ENCODE measurements at places on chromosomes 5 and 9.

DNA sequence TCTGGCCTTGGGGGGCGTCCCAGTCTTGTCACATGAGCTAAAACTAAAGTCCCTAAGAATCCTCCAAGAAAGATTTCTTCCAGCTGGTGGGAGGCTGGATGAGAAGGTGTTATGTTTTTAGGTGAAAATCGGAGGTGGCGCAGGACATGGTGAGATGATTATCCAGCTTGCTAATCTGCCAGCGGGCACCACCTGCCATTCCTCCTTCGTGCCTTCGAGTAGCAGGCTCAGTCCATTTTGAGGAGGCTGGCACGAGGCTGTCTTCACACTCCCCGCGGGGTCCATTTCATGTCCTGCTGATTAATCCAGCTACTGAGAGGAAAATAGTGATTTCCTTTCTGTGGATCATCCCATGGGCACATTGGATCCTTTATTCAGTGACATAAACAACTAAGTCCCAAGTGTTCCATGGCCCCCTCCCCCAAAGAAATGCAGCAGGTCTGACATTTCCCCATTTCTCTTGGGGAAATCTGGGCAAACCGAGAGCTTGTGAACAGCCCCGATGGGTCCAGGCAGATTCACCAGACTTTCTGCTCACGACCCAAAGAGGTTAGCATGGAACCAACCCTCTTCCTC is 38.2 kb upstream of the EXOC3 start:
- DNase-seq, result no peak

DNA sequence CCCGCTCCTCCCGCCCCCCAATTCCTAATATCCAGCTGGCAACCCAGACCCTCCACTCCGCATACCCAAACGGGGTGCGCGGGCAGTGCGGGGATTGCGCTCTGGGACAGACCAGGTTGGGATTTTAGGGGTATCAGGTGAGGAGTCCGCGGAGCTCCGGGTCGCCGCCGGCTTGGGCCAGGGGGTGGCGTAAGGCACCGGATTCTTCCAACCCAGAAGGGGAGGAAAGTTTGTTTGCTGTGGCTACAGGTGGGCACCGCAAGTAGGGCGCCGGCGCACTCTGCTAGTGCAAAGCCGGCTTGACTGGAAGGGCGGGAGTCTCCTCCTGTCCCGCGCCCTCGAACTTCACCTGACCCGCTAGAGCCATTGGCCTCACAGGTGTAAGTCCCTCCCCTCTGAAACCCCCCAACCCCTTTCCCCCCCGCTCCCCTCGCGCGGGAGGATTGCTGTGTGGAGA is 709 bp downstream of the IQGAP2 start:
- peak; percentile 47 for DNase-seq

DNA sequence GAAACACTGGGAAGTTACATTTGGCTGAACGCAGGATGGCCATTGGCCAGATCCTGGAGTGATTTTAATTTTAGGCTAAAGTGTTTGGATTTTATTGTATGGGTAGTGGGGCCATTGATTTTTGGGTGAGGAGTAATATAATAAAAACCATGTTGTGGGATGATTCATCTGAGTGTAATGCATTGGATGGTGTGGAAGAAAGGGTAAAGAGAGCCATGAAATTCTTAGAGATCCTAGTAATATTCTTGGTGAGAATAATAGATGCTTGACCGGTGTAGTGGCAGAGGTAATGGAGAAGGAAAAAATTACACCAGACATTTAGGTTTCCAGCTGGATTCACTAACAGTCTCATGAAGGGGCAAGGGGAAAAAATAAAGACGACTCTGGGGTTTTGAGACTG is 158.1 kb downstream of the NPR3 start:
- no peak for DNase-seq

DNA sequence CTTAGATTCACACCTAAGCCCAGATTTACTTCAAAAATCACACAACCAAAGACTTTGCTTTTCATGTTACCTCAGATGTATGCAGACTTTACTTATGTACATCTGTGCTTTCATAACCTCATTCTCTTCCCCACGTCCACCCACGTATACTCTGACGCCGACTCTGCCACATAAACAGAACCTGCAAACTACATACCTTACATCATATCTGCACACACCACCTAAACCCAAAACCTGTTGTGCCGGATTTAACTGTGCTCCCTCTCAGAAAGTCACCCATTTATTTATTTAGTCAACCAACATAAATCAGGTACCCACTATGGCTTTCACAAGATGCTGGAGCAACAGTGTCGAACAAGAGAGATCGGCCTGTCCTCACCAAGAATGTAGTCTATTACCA is 1.0 kb upstream of the DPYSL3 start:
- DNase-seq, result no peak

GRCh38 chr9:133633681-133634080 is 2.5 kb upstream of the DBH start:
- no peak for DNase-seq

- DNase-seq, result no peak
These were observed 2.6 kb downstream of the PTPA start for GRCh38 chr9:129113645-129114304.

GRCh38 chr9:13412331-13412730 is 132.8 kb upstream of the MPDZ start:
- no peak for DNase-seq
